ENCODE measurements at places on chromosomes 12 and 14.

GRCh38 chr12:65649126-65649525 lies 175.2 kb upstream of the HMGA2 start:
- no peak for DNase-seq

- no peak for DNase-seq
Measured at GRCh38 chr12:61098031-61098580, 1162.1 kb upstream of the USP15 start.

DNA sequence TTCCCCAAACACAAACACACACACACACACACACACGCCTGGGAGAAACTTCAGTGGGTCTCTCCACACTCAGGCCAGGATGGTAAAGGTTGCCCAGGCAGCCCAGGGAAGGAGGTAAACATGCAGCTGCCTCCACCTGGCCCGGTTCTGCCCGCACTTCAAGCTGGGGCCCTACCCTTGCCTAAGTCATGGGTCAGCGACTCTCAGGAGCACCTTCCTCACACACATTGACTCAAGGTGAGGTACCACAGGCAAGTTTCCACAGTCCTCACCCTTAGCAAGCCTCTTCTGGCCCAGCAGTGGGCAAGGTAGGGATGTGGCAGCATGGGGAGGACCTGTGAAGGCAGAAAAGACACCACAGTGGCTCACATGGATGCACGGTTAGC lies 14.1 kb upstream of the FAIM2 start:
- DNase-seq, result no peak

GRCh38 chr14:90384543-90384911 lies 12.3 kb upstream of the CALM1 start:
- no peak for DNase-seq

GRCh38 chr12:123886931-123887582 lies 85.6 kb downstream of the CCDC92 start:
- no peak for DNase-seq

GRCh38 chr14:69688299-69688649 lies 76.9 kb downstream of the SUSD6 start:
- DNase-seq, result no peak

GRCh38 chr12:51187370-51187987 lies 14.5 kb upstream of the TFCP2 start:
- DNase-seq, result no peak

DNA sequence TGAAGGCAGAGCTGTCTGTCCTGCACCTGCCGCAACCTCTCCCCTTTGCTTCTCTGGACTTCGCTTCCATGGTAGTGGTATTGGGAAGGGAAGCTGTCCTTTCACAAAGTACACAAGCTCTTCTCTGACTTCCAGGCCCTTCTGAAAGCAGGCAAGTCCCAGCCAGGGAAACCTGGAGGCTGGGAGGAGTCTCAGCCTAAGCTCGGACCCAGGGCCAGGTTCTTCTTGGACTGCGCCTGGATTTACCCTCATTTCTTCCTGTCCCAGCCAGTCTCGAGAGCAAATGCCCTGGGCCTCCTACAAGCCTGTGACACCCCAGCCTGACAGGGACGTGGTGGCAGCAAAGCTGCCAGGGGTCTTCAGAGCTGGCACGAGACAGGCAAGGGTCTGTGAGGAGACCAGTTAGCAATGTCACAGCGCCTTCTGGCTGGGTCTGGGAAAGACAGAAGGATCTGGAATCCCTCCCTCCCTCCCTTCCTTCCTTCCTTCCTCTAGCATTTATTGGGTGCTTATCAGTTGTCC lies 22.4 kb downstream of the ISCA2 start:
- DNase-seq, result no peak

DNA sequence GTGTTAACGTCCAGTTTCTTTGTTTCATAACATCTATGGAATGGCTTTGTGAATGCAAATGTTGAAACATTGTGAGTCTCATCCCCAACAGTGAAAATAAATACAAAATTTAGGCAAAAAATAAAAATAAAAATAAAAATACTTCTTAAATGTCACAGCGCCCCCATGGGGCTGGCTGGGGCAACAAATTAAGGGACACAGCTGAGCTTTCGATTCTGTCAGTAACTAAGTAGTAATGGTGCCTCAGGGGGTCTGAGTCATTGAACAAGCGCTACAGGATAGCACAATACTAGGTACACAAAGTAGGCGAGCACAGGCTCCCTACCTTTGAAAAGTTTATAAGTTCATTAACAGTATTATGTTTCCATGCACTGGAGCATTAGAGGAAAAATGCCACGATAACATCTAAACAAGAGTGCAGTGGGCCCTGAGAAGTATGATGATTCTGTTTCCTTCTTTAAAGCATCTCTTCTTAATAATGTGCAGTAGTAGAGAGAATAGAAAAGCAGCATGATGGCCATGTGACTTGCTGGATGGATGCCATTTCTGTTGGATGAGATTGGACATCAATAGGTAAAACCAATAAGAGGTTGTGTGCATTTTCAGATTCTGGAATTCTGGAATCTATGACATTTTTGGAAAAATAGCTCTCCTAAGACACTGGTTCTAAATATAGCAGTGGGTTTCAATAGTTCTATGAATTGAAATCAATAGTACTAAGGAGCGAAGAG lies 667.2 kb downstream of the DIO2 start:
- DNase-seq, result no peak

- DNase-seq, result no peak
Measured at GRCh38 chr12:103011974-103012763, 54.7 kb downstream of the ASCL1 start.
